ENCODE measurements at places on chromosomes 16 and 17.
A peak's percentile ranks its signal among the peaks of the same experiment; 100 is the strongest.

DNA sequence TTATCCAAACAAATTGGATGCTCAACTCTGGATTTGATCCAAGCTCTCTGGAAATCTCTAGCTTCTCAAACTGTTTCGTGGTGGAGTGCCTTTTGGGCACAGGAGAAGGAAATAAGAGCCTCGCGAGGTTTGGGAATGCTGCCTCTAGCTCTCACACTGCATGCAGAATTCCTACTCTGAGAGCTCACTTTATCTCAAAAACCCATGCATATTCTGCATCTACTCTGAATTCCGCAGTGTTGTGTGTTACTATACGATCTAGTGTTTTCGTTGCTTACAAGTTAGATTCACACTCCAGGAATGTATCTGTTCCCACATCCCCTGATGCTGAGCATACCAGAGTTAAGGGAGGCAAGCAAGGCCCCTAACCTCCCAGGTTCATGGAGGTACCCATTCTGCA, 462.7 kb downstream of the WWOX start:
- DNase-seq: no peak

DNA sequence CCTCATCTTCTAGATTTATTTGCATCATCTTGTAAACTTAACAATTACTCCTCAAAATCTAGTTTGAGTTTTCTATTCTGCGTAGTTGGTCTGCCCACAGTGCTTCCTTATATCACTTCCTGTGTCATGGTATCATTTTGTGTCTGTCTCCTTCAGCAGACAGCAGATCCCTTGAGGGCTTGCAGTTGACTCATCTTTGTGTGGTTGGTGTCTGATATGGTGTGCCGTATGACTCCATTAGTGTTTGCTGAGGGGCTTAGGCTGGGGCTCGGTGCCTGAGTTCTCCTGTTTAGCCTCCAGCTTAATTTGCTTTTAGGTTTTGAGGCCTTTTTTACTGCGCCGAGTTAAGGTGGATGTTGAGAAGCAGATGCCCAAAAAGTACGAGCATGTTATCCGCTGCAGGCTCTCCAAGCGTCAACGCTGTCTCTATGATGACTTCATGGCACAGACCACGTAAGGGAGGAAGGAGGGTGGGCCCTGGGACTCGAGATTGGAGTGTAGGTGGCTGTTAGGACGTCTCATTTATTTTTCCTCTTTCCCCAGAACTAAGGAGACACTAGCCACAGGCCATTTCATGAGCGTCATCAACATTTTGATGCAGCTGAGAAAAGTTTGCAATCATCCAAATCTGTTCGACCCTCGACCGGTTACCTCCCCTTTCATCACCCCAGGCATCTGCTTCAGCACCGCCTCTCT, 16.9 kb downstream of the SRCAP start:
- peak; percentile 65 for DNase-seq

DNA sequence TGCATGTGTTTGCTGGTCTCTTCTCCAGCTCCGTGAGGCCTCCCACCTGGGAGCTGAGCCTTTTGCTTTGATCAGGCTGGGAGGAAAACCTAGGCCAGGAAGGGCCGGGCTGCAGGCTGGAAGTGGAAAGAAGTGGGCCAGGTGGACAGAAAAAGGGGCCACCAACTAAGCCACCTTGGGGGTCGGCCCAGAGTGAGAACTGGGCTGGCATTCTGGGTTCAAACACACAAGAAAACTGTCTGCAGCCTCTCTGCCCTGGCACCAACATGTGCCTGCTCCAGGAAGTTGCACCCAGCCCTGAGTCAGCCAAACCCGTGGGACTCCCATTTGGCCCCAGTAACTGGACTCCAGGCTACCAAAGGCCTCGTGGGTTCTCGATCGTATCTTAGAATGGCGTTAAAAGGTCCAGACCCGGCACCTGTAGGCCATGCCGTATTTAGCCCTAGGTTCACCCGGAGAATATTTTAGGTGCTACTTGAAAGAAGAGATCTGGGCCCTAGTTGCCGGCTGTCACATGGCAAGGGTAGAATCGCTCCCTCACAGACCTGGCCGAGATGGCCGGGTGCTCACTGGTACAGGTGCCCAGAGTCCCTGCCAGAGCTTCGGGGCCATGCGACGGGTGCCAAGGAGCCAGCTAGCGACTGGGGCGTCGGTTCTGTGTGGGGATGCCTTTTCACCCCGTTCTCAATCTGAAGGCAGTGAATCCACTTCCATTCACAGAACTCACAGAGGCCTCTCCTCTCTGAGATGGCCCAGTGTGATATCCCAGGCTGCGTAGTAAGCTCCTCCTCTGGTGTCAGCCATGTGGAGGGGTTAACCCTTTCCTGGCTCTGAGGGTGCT, 236.6 kb downstream of the MRTFB start:
- DNase-seq: no peak

- DNase-seq: no peak
Measured at GRCh38 chr16:89613231-89613953, at the start of gene DPEP1. Gene DPEP1 (plus strand): TSS chr16:89613642. CDS start chr16:89630411, 16,769 bp downstream.

DNA sequence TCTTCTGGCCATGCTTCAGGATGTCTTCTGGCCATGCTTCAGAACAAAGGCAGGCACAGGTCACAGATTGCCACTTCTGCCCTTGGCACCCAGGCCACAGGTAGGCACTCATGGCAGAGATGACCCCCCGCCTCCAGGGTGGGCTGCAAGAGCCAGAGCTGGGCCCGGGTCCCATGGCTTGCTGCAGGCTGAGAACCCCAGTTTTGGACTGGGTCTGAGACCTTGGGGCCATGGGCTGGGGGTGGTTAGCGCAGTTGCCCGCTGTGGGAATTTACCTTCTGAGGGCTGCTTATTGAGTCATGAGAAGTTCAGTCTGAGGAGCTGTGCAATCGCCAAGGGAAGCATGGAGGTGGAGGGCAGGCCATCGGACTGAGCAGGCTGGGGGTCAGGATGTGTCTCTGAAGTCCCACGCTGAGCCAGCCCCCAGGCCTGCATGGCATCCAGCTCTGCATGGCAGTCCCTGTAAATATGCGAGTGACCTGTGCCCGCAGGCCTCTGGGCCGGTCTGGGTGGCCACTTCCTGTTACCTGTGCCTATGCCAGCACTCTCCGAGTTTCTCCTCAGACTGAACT, 1.7 kb downstream of the ANKRD13B start:
- no peak for DNase-seq

Measured in CD4-positive, alpha-beta T cell treated with Interleukin-4 for 1 hour (primary cell).